ENCODE measurements at places on chromosomes 2 and 18.

GRCh38 chr2:317501-318424 lies 29.9 kb upstream of the ALKAL2 start:
- DNase-seq = no peak

- no peak for DNase-seq
Observed at GRCh38 chr2:220787251-220787650, 784.9 kb downstream of the EPHA4 start.

GRCh38 chr18:10065296-10065695 lies 151.5 kb downstream of the VAPA start:
- no peak for DNase-seq

DNA sequence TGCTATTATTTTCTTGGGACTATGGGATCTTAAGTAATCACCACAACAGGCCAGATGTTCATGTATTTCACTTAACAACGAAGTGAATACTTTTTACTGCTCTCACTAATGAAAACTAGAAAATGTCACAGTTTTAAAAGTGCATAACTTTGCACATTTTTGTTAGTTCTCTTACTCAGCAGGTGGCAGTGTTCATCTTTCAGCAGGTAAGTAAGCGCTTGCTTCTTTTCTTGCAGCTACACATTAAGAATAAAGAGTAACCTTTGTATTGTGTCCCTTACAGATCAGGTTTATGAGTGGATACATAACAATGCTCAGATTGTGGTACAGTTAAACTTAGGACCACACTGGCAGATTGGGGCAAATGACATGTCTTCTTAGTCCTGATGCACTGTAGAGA lies 61.0 kb downstream of the DAW1 start:
- DNase-seq = no peak

DNA sequence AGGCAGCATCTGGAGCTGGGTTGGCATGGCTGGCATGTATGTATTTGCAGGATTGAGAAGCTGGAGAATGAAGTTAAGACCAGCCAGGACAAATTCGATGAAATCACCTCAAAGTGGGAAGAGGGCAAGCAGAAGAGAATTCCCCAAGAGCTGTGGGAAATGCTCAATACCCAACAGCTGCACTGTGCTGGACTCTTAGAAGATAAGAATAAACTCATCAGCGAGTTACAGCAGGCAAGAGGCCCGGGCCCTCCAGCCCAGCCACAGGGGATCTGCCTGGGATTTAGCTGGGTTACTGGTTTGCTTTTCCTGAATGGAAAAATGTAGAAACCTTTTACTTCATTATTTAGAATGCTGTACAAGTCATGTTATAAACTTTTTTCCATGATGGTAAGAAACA lies 22.5 kb downstream of the DRC1 start:
- no peak for DNase-seq

DNA sequence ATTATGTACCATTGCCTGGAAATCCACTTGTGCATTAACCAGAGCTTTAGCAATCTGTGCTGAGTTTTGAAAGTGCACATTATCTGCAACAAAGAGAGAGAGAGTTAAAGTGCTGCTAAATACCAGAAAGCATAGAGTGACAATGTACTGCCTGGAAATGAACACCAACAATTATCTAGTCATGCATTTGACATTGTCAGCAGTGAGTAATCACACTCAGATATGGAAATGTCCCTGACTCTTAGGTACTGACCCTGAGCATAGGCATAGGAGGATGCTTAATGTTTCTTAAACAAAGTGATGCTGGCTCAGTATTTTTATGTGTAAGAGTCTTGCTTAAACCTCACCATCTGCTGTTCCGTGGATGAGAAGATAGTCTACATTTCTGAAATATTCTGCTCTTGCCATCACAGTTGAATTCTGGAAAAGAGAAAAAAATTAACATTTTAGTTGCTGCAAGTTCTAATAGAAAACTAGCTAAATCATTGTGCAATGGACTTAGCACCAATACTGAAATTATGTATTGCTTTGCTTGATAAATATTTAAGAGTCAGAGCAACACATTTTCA lies 20.8 kb upstream of the GCG start:
- no peak for DNase-seq

All from suppressor macrophage (primary cell).